Stimulated activated CD4-positive, alpha-beta T cell treated with anti-CD3 and anti-CD28 coated beads, TNF-alpha, amount 100 ng/mL, for 48 hours (primary cell): ENCODE measurements at places on chromosomes 13 and 19.

- DNase-seq = peak; percentile 28
Observed at GRCh38 chr19:39671739-39672363, 16.1 kb downstream of the LGALS16 start.

GRCh38 chr13:37164635-37165034 lies 59.2 kb upstream of the CSNK1A1L start:
- DNase-seq = no peak

GRCh38 chr19:35253316-35254286 lies 4.8 kb downstream of the LSR start:
- DNase-seq = no peak

- DNase-seq = no peak
Observed at GRCh38 chr13:48591889-48592687, 59.2 kb upstream of the RCBTB2 start.

DNA sequence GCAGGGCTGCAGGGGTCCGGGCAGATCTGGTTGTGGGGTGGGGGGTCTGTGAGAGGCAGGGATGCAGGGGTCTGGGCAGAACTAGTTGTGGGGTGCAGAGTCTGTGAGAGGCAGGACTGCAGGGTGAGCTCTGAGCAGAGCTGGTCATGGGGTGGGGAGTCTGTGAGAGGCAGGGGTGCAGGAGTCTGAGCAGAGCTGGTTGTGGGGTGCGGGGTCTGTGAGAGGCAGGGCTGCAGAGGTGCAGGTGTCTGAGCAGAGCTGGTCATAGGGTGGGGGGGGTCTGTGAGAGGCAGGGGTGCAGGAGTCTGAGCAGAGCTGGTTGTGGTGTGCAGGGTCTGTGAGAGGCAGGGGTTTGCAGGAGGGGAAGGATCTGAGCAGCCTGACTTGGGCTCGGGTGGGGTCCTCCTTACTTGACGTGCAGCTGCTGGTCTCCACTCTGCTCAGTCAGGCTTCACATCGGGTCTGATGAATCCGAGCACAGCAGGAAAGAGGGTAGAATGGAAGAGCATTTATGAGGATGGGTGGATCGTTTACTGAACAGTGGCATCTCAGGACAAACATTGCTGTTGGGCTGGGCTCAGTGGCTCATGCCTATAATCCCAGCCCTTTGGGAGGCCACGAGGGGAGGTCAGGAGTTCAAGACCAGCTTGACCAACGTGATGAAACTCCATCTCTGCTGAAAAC lies 31.2 kb downstream of the IGFL2 start:
- DNase-seq = no peak

GRCh38 chr19:676007-676338 lies 219 bp upstream of the FSTL3 start:
- no peak for DNase-seq

GRCh38 chr19:48837687-48838086 lies 1.4 kb upstream of the HSD17B14 start:
- no peak for DNase-seq

- no peak for DNase-seq
Observed at GRCh38 chr13:106867249-106867648, 299.3 kb upstream of the ARGLU1 start.

GRCh38 chr19:8333767-8334457 lies 9.2 kb downstream of the KANK3 start:
- no peak for DNase-seq

GRCh38 chr19:13727798-13728197 lies 36.5 kb upstream of the MRI1 start:
- no peak for DNase-seq

- DNase-seq = no peak
Observed at GRCh38 chr13:75052616-75053015, 429.4 kb downstream of the TBC1D4 start.

DNA sequence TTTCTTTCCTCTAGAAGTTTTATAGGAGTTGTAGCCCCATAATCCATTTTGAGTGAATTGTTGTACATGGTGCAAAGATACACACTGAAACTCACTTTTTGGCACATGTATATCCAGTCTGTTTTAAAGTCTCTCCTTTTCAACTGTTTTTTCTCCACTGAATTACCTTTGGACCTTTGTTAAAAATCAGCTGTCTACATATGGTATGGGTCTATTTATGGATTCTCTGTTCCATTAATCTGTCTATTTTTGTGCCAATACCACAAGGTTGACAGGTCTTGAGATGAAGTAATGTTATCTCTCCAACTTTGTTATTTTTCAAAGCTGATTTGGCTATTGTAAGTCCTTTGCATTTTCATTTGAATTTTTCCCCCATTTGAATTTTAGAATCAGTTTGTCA lies 4.7 kb downstream of the HNRNPA1L2 start:
- DNase-seq = no peak

DNA sequence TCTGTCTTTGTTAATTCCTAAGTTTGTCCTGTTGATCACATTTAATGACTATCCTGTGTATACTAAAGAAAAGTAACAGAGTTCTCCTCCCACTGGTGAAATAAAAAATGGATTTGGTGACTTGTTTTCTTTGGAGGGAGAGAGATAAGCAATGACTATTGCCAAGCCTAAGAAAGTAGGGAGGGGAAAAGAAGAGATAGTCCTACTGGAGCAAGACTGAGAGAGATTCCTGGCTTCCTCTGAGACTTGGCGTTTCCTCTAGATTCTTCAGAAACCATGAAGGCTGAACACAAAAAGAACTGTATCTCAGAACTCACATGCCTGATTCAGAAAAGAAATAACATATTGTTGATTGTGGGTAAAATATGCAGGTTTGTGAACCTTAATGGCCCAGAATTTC lies 406.5 kb downstream of the FOXO1 start:
- DNase-seq = no peak

DNA sequence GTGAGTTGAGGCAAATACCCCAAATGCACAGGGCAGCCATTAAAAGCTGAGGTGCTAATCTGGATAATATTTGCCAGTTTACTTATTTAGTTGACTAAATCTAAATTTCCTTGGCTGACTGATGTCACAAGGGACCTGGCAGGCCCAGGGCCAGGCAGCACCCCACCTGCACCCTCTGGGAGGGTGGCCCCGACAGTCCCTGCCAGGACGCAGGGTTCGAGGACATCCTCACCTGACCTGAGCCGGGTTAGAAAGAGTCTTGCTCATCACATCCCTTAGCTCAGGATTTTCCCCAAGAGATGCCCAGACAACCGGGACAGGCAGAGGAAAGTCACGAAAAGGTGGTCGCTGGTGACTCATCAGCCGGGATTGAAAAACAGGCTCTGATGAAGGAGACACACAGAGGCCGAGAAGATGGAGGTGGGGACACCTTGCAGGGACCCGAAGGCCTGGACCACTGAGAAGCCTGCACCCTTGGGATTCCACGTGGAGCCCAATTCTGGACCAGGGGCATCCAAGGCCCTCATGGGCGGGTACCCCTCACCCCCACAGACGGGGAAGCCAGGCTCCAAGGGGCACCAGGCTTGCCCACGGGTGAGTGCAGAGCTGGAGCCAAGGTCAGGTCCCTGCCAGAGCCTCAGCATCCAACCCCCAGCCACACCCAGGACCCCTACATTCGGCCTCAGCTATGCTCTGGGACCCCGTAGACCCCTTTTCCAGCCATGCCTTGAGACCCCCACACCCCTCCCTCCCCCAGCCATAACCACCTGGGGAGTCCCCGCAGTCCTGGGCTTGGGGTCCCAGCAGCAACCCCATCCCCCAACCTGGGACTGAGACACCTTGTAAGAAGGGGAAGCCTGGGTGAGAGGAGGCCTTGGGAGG lies 103.2 kb downstream of the SOX1 start:
- no peak for DNase-seq

DNA sequence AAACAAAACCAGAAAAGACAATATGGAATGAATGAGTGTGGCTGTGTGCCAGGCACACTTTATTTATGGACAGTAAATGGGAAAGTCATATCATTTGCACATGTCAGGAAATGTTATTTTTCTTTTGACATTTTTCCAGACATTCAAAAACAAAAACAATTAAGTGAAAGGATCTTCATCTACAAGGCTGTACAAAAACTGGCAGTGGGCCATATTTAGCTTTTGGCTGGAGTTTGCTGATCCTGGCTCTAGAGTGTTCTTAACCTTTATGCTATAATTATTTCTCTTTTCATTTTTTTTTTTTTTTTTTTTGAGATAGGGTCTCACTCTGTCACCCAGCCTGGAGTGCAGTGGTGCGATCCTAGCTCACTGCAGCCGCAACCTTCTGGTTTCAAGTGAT lies 6.5 kb upstream of the TNFSF9 start:
- no peak for DNase-seq

DNA sequence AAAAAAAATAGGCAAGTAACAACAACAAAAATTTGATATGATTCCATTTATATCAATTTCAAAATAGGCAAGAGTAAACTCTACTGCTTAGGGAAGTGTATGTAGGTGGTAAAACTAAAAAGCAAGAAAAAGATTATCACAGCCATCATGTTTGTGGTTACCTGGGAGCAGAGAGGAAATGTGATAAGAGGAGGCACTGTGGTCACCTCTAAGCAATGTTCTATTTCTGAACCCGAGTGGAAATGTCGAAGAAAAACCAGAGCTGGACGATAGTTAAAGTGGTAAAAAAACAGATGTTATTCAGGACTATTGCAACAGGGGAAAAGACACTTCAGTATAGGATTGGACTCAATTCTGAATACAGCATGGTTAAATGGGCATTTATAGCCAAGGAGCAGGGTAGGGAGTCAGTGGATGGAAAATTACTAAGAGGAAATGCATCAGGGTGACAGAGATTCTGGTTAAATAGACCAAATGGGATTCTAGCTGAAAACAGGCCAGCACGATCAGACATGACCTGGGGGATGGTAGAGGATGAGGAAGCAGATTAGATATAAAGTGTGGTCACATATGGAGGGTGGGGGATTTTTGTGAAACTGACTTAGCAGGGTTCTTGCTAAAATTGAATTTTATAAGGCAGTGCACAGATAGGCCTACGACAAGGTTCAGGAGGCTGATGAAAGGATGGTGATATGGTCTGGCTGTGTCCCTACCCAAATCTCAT lies 6.0 kb upstream of the TEX30 start:
- DNase-seq = no peak

- DNase-seq = no peak
Observed at GRCh38 chr13:77386880-77387606, 60.1 kb upstream of the MYCBP2 start.

DNA sequence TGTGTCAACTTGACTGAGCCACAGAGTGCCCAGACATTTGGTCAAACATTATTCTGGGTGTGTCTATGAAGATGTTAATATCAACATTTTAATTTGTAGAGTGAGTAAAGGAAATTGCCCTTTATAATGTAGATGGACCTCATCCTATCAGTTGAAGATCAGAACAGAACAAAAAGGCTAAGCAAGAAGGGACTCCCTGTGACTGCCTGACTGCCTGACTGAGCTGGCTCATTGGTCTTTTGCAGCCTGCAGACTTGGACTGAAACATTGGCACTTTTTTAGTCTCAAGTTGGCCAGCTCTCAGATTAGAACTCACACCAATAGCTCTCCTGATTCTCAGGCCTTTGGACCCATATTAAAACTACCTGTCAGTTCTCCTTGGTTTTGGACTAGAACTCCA lies 600.4 kb upstream of the SLITRK6 start:
- no peak for DNase-seq

GRCh38 chr13:106468744-106469590 lies 66.5 kb downstream of the EFNB2 start:
- DNase-seq = no peak

DNA sequence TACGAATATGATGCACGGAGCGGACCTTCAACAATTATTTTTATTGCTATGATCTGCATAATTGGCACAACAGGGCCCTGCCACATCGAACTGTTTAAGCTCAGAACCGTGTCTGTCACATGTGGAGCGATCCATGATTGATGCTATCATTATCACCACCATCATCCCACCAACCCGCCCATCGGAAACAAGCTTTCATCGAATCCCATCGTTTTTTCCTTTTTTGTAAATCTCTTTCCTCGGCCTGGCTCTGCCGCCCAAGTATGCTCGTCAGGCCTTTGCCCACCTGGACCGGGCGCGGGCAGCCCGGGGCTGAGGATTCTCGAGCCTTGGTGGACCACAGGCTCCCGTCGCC lies 533 bp upstream of the DCAF15 start:
- no peak for DNase-seq

GRCh38 chr13:101552786-101553185 lies 100.3 kb downstream of the ITGBL1 start:
- DNase-seq = no peak

- DNase-seq = no peak
Observed at GRCh38 chr13:41377446-41377845, 66.4 kb downstream of the NAA16 start.

DNA sequence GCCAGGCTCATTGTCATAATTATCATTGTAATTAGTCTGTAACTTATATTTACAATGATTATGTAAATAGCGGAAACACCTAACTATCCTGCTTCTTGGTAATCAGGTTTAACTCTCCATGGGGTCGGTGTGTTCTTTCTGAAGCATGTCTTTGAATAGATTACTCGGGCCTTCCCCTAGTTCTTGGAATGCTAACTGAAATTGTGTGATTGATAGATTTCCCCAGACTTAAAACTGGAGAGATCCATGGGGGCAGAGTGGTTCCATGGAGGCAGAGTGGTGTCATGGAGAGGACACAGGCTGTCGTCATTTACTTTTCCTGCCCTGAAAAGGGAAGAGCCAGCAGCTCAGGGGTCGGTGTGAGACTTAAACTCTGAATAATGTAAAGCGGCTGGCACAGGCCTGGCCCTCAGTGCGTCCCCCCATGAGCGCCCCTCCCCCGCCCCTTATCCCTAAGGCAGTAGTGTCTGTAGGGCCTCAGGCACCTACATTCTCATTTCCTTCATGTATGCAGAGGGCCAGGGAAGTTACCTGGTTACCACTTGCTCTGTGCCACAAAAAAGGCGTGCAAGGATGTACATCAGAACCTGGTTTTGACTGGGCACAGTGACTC lies 225.1 kb downstream of the TM9SF2 start:
- no peak for DNase-seq

- no peak for DNase-seq
Observed at GRCh38 chr19:45110851-45111266, 17.9 kb downstream of the PPP1R37 start.

DNA sequence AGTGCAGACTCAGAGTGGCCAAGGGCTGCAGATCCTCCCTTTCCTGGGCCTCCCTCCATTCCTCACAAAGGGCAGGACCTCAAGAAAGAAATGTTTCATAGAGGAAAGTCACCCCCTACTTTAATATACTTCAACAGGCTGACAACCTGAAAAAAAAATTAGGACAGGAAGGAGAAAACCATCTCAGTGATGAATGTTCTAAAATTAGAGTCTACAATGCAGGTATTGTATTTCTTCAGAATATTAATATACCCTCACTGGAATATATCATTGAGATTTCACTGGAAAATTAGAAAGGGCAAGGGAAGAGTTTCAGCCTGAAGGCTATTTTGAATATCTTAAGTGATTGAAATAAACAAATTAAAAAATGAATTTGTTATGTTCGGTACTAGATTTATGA lies 176.9 kb downstream of the DNAJC15 start:
- no peak for DNase-seq

GRCh38 chr13:109510013-109510412 lies 276.4 kb downstream of the IRS2 start:
- no peak for DNase-seq
